ENCODE measurements at places on chromosomes 7 and 10.

DNA sequence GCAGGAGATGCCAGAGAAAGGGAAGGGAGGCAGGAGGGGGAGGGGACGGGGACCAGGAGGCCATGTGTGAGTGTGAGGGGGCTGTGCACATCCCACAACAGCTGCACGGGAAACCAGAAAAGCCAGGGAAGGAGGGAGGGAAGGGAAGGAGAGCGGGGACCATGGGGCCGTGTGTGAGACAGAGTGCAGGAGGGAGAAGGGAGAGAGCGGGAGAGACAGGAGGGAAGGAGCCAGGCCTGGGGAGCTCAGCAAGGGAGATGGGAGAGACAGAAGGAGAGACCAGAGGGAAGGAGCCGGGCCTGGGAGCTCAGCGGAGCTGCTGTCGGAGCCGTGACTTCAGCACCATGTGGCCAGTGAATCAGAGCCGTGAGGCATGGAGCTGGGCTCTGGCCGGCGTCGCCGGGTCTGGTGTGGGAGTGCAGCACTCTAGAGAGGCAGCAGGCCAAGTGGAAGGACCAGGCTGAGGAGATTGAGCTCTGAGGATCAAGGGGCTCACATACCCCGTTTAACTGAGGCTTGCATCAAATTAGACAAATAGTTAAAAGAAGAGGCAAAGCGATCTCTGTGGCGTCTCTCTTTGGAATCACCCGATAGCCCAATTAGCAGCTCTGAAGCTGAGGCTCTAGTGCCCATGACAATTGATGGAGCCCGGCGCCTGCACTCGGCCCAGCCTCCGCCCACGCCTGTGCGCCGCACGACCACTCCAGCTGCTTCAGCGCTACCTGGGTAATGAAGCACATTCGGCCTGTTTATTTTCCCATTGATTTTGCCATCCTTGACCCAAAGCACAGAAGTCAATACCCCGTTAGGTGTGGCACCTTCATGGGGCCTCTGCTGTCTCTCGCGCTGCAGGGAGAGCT, 150.4 kb downstream of the MAD1L1 start:
- no peak for DNase-seq

DNA sequence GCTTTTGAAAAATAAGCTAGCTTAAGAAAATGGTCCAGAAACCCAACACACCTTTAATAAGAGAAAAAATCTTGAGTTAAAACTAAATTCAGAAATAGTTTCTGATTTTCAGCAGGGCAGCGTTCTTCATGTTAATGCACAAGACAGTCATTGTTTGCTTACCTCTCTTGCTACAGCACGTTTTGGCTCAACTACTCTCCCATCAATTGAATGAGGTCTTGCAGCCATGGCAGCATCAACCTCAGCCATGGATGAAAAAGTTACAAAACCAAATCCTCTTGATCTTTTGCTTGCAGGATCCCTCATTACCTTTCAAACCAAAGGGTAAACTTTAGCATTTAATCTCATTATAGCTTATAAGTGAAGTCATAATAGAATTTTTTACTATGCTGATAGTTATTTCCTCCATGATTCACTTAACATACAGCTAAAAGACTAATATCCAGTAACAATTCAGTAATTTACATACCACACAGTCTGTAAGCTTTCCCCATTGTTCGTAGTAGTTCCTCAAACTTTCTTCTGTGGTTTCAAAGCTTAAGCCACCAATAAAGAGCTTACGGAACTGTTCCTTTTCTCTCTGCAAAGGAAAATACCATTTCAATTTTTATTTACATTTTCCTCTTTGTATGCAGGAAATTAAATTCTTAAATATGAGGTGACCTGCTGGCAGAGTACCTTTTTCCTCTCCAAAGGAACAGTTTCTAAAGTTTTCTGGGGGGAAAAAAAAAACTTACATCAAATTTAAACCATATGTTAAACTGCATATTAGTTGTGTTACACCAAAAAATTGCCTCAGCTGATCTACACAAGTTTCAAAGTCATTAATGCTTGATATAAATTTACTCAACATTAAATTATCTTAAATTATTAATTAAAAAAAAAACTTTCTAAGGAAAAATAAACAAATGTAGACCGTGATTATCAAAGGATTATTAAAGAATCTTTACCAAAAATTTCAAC, 3.1 kb downstream of the HNRNPA2B1 start:
- no peak for DNase-seq

GRCh38 chr10:24350070-24350921, 141.4 kb downstream of the KIAA1217 start:
- DNase-seq, result no peak

DNA sequence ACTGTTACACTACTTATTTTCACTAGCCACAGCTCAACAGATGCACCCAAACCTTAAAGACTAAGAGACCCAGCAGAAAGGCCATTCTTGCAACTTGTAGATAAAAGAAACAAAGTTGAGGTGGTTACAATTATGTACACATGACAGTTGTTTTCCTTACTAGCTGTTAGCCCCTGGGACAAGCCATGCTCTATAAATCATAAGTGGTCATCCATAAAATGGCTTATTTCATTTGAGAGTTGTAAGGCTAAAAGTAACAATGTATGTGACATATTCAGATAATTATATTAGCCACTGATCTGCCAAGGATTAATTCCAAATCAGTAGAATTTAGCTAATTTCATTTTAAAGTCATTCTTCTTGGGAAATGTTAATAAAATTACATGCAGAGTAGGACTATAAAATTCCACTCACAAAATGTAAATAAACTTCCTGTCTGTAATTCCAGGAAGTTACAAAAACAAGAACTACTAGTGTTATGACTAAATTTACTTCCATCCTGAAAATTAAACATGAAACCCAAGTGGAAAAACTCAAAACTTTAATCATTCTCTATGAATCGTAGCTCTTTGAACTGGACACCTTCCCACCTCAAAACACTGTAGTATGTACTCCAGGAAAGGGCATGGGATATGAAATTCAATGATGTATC, 13.3 kb downstream of the SLC37A3 start:
- DNase-seq, result no peak

DNA sequence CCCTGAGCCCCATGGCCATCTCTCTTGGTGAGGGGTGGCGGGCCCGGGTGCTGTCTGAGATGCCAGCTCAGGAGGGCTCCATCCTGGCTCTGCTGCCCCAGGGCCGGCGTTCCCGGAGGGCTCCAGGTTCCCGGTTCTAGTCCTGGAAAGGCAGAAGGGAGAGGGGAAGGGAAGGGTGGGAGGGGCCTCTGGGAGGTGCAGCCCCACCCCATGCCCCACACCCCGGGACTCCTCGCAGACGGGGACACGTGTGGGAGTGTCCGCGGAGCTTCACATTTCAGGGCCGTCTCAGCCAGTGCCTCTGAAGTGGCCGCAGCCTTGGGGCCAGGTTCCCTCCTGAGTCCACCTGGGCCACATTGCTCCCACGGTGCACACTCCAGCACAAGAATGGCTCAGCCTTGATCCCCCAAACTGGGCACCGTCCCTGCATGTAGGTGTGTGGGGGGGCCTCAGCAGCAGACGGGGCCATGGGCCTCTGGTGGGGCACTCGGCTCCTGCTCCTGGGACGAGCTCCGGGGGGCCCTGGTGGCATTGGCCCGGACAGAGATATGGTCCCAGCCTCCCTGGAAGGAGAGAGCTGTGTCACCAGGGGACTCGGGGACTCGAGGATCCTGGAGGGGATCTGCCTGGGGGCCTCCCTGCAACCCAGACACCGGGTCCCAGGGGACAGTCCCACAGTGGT, 5.8 kb downstream of the BHLHA15 start:
- no peak for DNase-seq

GRCh38 chr10:67050415-67050814, 124.6 kb downstream of the LRRTM3 start:
- DNase-seq, result peak; percentile 24

- DNase-seq, result no peak
These were observed 188.7 kb upstream of the PPP1R3A start for GRCh38 chr7:114107522-114107921.

DNA sequence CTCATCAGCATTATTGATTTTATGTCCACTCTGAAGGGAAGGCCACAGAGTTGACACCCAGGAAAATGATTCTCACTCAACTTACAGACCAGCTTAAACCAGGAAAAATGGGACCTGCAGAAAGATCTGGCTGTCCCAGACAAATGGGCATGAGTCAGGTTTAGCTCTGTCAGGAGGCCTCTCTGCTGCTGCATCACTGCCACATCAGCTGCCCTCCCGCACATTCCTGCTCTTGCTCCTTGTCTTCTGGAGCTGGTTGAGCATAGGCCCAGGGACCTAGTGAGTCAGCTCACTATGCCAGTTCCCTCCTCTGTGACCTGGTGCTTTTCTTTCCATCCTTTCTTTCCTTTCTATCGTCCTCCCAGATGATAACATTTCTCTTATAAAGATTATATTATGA, 18.8 kb upstream of the SMNDC1 start:
- DNase-seq, result no peak

DNA sequence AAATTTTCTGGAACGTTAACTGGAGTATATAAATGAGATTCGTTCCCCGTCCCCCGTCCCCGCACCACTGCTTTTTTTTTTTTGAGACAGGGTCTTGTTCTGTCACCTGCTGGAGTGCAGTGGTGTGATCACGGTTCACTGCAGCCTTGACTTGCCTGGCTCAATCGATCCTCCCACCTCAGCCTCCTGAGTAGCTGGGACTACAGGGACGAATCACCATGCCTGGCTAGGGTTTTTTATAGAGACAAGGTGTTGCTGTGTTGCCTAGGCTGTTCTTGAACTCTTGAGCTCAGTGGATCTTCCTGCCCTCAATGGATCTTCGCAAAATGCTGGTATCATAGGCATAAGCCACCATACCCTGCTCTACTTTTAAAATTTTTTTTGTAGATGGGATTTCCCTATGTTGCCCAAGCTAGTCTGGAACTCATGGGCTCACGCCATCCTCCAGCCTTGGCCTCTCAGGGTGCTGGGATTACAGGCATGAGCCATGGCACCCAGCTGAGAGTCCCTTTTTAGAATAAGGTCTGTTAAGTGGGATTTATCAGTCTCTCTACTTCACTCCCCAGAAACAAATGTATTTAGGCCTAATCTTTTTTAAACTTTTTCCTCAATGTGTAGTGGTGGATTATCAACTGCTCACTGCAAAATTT, 122.9 kb downstream of the LYZL1 start:
- no peak for DNase-seq

DNA sequence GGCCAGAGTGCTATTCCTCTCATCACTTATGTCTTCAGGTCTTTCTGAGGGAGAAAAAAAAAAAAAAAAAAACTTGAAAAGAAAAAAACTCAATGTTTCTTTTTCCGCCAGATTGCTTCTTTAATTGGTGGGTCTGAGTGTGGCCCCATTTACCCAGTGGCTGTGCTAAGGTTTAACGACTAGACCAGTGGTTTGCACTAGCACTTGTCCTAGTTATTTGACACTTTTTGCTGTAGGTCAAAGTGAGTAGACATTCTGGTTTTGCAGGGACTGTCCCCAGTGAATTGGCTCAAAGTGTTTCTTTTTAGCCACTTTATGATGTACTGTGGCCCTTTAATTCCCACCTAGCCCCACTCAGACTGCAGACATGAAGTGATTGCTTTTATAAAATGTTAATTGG, 273.3 kb downstream of the PTEN start:
- no peak for DNase-seq

DNA sequence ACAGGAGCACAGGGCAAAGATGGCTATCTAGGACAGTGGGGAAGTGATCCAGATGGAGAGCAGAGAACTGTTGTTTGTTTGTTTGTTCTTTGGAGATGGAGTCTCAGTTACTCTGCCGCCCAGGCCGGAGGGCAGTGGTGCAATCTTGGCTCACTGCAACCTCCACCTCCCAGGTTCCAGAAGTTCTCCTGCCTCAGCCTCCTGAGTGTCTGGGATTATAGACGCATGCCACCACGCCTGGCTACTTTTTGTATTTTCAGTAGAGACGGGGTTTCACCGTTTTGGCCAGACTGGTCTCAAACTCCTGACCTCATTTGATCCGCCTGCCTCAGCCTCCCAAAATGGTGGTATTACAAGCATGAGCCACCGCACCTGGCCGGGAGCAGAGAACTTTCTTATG, 20.9 kb downstream of the METTL2B start:
- no peak for DNase-seq

- no peak for DNase-seq
These were observed 38.9 kb downstream of the GPRIN2 start for GRCh38 chr10:46517541-46517940.

DNA sequence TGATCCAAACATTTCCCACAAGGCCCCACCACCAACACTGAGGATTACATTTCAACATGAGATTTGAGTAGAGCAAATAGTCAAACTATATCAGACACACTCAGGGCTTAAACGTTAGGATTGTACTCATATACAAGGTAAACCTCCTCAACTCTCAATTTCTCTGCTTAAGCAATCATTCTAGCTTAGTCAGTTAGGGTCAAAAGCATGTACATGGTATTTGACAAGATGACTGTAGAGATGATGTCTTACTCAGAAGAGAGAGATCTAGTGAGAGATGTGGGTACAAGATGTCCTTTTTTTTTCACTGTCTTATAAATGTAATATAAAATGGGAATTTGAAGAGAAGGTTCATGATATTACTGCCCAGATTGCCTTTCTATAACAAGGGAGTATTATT, 270.1 kb downstream of the PRKG1 start:
- DNase-seq, result no peak

All from Ammon's horn (tissue), 1 donor.